Hematopoietic multipotent progenitor cell treated with erythropoietin and hydrocortisone succinate and interleukin-3 and kit ligand, for 15 days (in vitro differentiated cells): ENCODE measurements at places on chromosomes 1 and 21.

DNA sequence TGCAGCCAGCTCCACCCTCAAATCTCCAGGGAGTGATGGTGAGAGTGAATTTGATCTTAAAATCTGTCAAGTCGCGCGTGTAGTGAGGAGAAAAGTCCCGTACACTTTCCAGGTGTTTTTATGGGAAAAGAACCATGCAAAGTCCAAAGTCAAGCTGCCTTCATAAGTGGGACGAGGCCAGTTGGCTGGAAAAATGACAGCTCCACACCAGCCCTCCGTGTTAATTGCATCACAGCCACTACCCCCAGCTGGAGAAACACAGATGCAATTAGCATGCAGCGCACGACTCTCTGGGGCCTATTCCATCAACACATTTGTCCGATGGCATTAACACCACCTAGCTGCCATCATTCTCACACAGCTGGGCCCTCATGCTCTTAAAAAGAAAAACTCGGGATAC is 68.4 kb downstream of the KLHDC7A start:
- no peak for DNase-seq

DNA sequence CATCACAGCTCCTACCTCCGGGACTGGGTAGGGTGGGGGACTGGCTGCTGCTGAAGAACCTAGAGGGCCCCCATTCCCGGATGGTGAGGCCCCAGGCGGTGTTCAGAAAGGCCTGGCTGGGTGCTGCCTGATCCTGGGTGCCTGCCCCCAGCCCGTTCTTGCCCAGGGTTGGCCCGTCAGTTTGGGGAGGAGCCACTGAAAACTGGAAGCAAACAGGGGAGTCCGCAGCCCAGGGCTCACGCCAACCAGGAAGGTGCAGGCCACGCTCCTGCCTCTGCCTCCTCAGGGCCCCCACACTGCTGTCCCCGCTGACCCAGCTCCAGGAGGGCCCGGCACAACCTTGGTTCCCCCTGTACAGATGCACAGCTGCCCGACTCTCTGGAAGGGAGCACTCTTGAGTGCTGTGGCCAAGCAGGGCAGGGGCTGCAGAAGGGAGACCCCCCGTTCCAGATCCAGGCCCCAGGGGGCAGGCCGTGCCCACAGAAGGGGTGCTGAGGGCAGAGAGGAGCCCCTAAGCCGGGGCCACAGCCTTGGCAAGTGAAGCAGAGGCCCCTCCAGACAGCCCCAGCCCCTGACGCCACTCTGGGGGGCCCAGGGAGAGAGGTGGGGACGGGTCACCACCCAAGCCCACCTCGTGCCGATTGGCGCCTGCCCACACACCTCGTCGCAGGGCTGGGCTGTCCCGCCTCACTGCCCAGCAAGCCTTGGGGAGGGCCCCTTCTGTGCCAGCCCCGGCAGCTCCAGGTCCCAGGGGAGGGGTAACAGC is 5.5 kb downstream of the C1QTNF12 start:
- no peak for DNase-seq

DNA sequence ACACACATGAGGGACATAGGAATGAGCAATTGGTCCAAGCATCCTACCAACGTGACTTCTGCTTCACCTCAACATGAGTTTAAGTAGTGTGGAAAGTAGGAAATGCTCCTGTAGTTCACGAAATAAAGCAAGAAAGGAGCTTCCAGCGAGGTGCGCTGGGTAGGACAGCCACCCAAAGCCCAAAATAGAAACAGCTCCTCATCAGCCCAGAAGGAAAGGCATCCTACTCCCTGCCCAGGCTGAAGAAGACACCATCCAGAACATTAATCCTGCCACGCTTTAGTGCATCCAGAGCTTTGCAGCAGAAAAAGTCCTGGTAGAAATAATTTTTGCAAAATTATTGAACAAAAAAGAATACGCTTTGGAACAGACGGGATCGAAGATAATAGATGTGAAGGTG is 25.9 kb downstream of the CCDC185 start:
- DNase-seq, result no peak

- DNase-seq, result no peak
Measured at GRCh38 chr1:31488528-31488927, 75.5 kb downstream of the SERINC2 start.

GRCh38 chr21:38987633-38988508 is 182.1 kb downstream of the ETS2 start:
- DNase-seq, result no peak

- DNase-seq, result no peak
Measured at GRCh38 chr1:162726555-162726954, 63.9 kb upstream of the HSD17B7 start.

GRCh38 chr1:211711315-211711705 is 35.9 kb upstream of the NEK2 start:
- no peak for DNase-seq

- no peak for DNase-seq
Measured at GRCh38 chr1:87686136-87686495, 357.4 kb downstream of the LMO4 start.

DNA sequence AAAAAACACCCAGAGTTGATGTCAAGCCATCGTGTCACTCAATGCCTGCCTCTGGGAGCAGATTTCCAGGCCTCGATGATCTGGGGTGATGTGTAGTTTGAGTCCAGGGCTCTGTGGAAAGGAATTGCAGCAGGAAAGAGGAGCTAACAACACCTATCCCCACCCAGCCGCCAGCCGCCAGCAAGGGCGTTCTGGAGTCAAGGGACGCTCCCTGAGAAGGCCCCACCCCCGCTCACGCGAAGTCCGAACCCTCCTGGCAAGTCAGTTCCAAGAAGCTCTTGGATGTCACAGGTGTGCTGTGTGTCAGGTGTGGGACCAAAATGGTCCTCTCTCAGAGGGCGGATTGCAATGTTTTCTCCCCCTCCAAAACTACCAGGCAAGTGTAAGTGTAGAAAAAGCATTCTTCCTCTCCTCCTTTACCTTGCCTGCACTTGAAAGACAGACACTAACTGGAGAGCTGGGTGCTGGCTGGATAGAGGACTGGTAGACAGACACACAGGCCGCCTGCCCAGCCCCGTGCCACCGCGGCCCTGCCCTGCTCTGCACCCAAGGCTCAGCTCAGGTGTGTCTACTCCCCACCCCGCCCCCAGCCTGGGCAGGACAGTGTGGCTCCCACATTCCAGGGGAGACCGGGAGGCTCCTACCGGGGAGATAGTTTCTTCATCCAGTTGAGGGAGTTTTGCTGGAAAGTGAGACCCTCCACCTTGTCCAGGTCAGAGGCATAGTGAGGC is 8.5 kb downstream of the AGT start:
- DNase-seq, result no peak

- DNase-seq, result no peak
Measured at GRCh38 chr1:60847855-60848582, 234.3 kb upstream of the NFIA start.

DNA sequence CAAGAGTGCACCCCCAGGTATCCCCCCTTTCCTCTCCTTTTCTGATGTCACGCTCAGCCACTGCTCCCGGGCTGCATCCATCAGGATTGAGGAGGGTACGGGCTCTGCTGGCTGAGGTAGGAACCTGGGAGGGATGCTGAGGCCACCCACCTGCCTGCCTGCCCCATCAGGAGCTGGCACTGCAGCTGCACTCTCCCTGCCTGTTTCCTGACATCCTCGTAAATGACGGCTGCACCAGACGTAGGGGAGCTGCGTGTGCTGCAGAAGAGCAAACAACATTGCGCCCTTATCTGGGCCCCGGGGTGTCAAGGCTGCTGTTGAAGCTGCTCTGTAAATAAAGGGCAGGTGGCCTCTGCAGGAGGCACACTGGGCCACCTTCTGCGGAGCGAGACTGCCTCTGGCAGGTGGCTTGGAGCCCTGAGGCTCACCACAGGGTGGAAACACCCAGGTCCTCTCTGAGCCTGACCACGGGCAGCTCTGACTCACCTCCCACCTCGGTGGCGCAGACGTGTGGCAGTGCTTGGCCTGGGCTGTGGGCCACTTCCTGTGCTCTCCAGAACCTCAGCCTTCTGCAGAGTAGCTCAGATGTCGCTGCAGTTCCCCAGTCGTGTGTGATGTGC is 30.9 kb downstream of the SNAP47 start:
- no peak for DNase-seq

DNA sequence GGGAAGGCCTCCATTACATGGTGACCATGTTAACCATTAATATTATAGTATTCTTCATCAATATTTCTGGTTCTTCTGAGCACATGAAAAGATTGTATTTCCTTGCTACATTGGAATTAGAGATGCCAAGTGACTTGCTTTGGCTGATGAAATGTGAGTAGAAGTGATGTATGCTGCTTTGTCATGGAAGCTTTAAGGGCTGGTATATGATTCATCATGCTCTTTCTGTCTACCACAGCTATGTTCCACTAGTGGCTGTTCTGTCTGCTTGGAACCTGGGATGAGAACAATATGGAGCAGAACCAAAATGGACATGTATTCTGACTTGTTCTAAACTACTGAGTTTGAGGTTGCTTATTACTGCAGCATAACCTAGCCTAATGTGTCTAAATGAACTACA is 163.3 kb downstream of the TM2D1 start:
- DNase-seq, result no peak

DNA sequence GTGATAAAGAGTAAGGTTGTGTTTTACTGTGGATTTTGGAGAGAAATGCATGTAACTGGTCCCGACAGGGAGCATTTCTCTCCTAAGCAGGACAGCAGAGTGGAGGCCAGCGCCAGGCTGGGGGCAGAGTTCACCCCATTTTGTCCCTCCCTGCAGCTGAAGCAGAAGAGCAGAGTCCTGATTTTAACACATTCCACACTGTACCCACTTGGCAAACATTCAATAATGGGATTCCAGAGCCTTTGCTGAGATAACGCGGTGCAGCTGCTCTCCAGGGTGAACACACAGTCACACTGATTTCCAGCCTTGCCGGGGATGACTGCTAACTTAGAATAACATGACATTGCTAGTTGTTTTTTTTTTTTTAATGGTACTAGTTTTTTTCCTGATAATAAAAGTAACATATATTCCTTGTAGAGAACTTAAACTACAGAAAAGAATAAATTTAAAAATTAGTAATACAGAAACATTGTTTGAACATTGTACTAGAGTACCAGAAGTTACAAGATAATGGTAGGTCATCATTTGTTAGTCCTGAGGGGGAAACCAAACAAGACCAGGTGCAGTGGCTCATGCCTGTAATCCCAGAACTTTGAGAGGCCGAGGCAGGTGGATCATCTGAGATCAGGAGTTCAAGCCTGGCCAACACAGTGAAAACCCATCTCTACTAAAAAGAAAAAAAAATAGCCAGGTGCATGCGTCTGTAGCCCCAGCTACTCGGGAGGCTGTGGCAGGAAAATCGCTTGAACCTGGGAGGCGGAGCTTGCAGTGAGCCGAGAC is 77.2 kb downstream of the SCCPDH start:
- DNase-seq, result no peak

DNA sequence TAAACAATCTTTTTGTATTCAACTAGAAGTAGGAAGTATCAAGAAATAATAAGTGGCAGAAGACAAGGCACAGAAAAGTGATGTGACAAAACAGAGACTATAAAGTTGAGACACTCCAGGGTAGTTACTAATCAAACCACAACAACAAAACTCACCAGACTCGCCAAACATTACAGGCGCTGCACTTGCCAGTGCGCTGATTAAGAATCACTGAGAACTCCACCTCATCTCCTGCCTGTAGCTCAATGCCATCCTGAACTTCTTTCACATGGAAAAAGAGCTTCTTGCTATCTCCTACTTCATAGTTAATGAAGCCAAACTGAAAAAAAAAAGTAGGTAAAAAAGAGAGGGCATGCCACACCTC is 2.8 kb upstream of the NRAS start:
- DNase-seq, result no peak

- DNase-seq, result peak; percentile 77
Measured at GRCh38 chr1:45512641-45513054, 9.0 kb downstream of the PRDX1 start.
